ENCODE measurements at places on chromosomes 5 and 9.

DNA sequence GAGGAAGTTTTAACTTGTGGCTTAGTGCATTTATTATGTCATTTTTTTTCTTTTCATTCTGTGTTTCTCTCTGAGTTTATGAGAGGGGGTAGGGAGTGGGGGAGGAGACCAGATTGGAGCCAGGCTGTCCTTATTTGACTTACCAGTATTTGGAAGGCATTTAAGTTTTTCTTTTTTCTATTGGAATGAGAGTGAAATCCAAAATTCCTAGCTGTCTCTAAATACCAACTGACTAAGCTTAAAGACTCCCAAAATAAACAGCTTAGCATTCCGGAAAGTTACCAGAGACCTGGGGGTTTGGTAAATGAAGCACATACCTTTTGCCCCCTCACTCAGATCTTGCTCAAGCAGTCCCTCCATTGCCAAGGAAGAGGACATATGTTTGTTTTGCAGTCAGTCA, 581.9 kb upstream of the BRINP1 start:
- no peak for DNase-seq

DNA sequence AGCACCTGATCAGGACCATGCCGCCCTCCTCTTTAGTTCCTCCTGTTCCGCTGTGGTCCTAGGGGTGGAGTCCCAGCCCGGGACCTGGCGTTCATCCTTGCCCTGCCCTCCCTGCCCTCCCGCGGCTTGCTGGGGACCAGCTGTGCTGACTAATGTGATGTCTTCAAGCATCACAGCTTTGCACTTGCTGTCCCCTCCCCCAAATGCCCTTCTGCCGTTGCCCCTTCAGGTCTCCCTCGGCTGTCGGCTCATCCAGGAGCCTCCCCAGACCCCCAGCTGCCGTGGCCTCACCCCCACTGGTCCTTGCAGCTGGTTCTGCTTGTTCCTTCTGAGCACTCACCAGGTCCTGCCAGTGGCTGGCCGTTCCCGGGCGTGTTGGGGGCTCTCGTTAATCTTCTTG, 19.9 kb downstream of the RXRA start:
- DNase-seq = no peak

GRCh38 chr9:126307322-126308061, 19.1 kb upstream of the MVB12B start:
- no peak for DNase-seq

DNA sequence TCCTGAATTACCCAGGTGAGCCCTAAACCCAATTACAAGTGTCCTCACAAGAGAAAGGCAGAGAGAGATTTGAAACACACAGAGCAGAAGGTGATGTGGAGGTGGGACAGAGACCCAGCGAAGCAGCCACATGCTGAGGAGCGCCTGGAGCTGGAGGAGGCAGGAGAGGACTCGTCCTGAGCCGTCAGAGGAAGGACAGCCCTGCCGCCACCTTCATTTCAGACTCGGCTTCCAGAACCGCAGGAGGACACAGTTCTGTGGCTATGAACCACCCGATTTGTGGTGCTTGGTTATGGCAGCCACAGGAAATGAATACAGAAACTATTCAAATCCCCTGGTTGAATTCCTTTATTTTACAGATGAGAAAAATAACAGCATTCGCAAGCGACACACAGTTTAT, 16.4 kb upstream of the FBP1 start:
- DNase-seq = no peak

- DNase-seq = no peak
Measured at GRCh38 chr5:108148715-108149139, 233.2 kb downstream of the FBXL17 start.

- no peak for DNase-seq
Measured at GRCh38 chr9:119310741-119311140, 58.5 kb downstream of the BRINP1 start.

GRCh38 chr5:151405334-151406160, 41.9 kb upstream of the SLC36A1 start:
- DNase-seq = no peak

DNA sequence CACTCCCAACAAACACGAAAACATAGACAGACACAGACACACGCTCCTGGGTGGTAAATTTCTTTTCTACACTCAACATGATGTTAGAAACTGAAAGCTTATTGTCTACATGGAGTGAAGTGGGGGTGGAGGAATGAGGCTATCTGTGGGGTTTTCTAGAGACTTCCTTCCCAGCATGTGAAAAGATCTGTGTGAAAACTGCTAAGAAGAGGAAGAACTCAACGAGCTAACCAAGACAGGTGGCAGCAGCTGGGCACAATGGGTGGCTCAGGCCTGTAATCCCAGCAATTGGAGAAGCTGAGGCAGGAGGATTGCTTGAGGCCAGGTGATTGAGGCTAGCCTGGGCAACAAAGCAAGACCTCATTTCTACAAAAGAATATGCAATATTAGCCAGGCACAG, 7.6 kb downstream of the FYB1 start:
- DNase-seq = no peak

DNA sequence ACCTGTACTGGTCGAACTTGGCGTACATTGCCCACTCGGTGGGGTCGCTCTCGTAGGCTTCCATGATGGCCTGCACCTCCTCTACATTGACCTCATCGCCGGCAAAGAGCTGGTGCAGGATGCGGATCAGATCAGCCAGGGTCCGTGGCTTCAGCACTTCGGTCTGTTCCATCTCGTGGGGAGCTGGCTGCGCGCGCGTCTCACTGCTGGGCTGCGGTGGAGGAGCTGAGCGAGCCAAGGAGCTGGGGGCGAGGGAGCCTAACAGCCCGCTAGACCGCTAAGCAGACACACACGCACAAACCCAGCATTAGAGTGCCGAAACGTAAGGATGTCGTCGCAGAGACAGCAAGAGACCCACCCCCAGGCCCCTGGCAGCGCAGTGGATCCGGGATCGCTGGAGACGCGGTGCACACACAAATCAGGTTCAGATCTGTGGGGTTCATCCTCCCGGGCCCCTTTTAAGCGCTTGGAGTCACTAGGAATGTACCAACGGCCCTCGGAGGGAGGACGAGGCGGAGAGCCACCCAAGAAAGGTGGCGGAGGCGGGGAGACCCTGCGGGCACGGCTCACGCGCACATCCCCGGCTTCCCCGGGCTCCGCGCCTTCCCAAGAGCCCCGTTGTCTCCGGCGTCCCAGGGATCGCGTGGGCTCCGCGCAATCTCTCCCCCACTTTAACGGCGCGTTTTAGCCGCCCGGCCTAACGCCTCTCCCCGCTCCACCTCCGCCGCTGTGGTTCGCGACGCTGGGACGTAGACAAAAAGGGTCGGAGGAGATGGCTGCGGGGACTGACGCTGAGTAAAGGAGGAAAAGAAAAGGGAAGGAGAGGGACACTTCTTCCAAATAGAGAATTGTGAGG, at the start of gene CDO1:
CDO1 (minus strand) TSS at position 434 of the 856 bp plus-strand sequence; CDS start at position 172, 262 bp downstream.
- DNase-seq = no peak

GRCh38 chr5:1546556-1546955, 22.8 kb upstream of the LPCAT1 start:
- DNase-seq = no peak

- no peak for DNase-seq
Measured at GRCh38 chr5:159765760-159766517, 150.3 kb upstream of the ADRA1B start.

GRCh38 chr9:87662808-87663528, 63.0 kb upstream of the CTSL start:
- DNase-seq = no peak

DNA sequence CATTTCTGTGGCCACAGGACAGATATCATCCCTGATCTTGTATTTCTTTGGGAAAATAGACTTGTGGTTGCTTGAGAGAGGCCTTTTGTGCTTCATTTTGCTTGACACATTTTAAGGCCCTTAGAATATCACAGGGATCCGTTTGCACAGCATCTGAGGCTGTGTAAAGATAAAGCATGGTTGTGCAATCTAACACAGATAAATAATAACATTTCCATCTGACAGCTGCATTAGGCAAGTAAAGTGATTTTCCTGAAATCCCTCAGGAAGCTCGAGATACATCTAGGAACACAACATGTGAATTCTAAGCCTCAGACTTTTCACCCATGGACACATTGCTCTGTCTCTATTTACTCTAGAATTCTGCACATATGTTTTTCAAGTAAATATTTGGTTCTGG, 212.8 kb upstream of the ADAMTSL1 start:
- no peak for DNase-seq

GRCh38 chr9:97431549-97432143, 19.8 kb downstream of the TDRD7 start:
- no peak for DNase-seq

DNA sequence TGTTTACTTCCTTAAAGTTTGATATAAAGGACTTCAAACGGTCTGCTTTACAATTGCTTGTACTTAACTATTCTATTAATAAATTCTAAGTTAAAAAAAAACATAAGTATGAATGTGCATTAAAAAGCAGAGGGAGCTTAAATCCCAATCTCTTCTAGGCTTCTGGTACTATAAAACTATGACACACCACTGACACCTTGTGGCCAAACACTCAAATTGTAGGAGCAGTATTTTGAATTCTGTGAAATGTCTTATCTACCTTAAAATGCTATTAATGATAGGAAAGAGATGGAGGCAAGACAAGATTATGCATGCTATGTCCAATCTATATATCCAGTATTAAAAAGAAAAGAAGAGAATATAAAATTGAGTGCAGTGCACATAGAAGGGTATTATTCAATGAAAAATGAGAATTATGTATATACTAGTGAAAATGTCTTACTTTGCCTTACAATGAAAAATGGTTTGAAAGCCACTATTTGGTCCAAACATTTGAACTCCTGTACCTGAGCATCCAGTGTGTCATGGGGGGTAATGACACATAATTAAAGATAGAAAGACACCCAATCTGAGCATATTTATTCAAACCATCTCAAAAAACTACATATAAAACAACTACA, 87.6 kb downstream of the ERP44 start:
- no peak for DNase-seq

GRCh38 chr9:75242426-75242825, 154.1 kb downstream of the OSTF1 start:
- no peak for DNase-seq

- no peak for DNase-seq
Measured at GRCh38 chr5:7040111-7040510, 326.9 kb downstream of the TENT4A start.

DNA sequence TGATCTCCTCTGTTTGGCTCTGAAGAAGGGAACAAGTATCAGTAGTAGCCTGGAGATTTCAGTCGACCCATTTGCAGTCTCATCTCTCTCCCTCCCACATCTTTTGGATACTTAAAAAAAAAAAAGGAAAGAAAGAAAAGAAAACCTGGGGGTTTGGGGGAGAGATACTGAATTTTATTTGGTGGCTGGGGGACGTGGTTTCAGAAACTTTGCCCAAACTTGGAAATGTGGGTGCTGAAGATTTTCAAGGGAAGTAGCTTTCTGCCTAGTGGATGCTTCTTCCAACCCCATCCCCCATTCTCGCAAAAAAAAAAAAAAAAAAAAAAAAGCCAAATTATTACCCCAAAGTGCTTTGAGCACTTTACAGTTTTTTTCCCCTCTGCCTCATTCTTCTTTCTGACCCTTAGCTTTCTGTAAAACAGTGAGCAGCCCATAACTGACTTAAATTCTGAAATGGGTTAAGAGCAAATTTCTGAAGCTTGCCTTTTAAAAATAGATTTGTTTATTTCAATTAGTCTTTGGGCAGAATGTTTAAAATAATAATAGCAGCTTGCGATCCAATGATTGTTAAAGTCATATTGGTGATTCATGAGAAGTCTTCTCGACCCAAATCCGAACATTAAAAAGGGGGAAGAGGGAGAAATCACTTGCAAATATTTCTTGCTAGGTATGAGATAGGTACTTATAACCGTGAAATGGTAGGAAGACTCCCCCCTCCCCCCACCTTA, 894 bp downstream of the FST start:
- DNase-seq = no peak

DNA sequence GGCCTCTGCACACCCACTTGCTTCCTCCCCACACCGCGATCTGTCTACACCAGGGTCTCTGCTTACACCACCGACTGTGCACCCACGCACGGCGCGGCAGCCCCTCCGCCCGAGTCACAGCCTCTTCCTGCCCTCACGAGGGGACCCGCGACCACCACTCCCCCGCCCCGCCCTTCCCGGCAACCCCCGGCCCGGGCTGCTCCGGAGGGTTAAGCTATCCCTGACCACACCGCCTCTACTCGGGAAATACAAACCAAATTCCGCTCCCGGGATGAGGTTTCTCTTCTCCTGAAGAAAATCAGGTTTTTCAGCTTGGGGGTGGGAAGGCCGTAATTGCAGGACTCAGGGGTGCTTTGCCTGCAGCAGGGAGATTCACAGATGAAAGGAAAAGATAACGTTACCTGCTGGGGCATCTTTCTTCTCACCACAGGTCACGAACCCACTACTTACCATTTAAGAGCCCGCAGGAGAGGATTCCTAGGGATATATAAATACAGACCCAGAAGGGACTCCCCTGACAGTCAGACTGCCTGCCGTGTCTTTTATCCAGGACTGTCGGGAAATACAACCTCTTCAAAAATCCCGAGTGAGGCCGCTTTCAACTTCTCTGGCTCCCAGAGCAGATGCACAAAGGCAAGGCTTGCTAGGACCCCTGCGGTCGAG, 63.5 kb downstream of the ROR2 start:
- no peak for DNase-seq

DNA sequence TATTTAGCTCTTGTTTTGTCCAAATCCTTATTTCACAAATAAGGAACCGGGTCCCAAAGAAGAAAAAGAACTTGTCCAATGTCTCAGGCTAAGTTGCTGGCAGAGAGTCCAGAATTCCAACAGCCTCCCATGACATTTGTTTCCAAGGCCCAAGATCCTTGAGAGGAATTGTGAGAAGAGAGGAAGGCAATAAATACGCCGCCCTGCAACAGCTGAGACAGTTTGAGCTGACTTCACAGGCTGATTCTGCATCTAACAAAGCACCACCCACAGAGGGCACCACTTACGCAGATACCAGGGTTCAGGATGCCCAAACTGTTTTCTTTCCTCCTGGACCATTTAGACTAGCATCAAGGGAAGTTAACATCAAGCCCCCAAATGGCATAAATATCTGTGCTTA, 211.3 kb downstream of the FAM114A2 start:
- no peak for DNase-seq

DNA sequence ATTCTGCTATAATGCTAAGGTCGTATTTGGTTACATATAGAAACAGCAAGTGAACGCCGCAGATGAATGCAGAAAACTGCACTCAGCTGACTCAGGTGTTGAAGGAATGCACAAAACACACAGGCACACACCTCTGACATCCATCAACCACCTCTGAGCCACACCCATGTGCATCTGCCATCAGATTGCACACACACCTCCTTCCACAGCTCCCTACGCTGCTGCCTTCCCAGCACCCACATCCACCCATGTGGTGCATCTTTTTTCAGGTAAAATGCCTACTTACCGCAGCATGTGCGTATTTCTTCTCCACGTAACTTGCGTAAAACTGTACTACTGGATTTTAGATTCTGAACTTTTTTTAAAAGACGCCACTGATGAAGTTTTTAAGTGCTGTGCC, 7.1 kb downstream of the STK10 start:
- no peak for DNase-seq

GRCh38 chr5:11396917-11397316, 507.3 kb downstream of the CTNND2 start:
- DNase-seq = no peak

All from effector memory CD4-positive, alpha-beta T cell (primary cell).